Stimulated activated CD8-positive, alpha-beta memory T cell treated with anti-CD3 and anti-CD28 coated beads, Interleukin-7, amount 100 ng/mL, for 48 hours (primary cell): ENCODE measurements at places on chromosomes 12 and 14.

- DNase-seq = peak; percentile 42
These were observed 257.8 kb upstream of the BTG1 start for GRCh38 chr12:92403210-92404175.

- no peak for DNase-seq
These were observed 184.7 kb downstream of the PRKCH start for GRCh38 chr14:61505815-61506809.

GRCh38 chr12:46265734-46266133, 3.1 kb downstream of the SLC38A1 start:
- no peak for DNase-seq

GRCh38 chr14:49992901-49993339, 100.0 kb downstream of the ARF6 start:
- peak; percentile 26 for DNase-seq

DNA sequence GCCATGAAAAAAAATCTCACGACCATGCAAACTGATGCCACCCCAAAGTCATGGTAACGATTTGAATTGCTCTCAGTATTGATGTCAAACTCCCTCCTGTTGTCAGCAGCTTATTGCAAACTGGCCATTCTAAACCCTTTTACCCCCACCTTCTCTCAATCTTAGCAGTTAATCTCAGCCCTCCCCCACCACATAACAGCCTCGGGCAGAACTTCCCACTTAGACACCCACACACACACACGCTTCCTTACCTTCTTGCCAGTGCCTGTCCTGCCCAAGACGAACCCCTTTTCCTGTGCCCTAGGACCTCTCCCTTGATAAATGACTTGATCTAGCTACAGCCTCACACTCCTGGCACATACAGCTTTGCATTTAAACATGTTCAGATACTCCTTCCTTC, 56.6 kb downstream of the GPATCH2L start:
- no peak for DNase-seq

DNA sequence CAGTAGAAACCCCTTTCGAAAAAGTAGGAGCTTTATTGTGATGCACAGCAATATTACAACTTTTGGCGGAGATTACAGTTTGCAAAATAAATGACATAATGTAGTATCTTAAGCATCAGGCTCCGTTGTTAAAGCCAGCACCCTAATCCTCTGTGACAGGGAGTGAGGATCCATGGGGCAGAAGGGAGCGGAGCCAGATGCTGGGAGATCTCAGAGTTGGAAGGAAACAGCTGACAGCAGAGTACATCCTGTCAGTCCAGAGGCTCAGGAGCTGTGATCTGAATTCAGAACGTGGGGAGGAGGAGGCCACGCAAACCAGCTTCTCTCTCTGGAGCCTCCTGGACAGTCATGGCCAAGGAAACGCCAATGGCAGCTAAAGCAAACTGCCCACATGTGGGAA, 55.7 kb downstream of the TMTC1 start:
- DNase-seq = no peak

- no peak for DNase-seq
These were observed 175.4 kb downstream of the ETNK1 start for GRCh38 chr12:22800332-22800731.

- DNase-seq = no peak
These were observed 6.9 kb downstream of the FLRT2 start for GRCh38 chr14:85536833-85537190.

- no peak for DNase-seq
These were observed 2.2 kb downstream of the SSTR1 start for GRCh38 chr14:38209572-38210557.

- DNase-seq = no peak
These were observed 16.1 kb upstream of the UBC start for GRCh38 chr12:124930586-124930985.

GRCh38 chr12:106288494-106289195, 13.9 kb upstream of the TCP11L2 start:
- DNase-seq = peak; percentile 38

GRCh38 chr14:101025131-101025530, 121.6 kb upstream of the RTL1 start:
- no peak for DNase-seq

DNA sequence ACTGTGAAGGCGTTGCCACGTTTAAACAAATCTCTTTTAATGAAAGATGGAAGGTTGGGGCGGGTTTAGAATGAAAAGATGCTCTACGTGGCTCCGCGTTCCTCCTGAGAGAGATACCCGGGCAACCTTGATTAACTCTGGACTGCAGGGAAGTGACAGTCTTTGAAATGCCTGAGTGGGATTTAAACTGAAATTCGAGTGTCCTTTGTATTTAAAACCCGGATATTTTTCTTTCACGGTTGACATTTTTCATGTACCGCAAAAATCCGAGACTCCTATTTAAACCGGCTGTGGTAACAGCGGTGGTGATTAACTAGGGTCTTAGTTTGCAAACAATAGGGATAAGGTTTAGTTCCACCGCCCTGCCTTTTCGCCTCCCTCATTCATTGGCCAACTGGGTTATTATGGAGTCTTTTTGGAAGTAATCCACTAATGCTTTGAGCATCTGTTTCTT, 707 bp downstream of the G2E3 start:
- DNase-seq = no peak

GRCh38 chr12:85657251-85657650, 179.0 kb downstream of the RASSF9 start:
- no peak for DNase-seq

DNA sequence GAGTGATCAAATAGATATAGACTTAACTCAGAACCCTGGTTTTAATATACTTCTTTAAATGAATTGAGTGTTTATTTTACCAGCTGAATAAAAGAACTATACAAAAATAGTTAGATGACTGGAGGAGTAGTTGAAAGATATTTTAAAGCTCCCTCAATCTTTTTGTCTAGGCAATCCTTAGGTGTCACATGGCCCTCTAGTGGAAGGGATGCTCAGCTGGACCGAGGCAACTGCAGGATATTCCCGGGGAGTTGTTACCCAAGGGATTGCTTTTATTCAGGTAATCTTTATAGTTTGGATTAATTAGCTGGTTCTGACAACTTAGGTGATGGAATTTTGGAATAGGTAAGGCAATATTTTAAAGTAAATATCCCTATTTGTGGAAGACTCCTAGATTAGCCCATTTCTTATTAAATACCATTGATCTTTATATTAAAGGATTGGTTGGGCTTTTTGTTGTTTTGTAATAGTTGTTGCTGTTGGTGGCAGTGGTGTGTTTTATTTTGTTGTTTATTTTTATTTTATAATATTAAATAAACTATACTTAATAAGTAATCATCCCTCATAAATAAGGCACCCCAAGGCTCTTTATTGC, 57.1 kb downstream of the ZDHHC17 start:
- no peak for DNase-seq

- no peak for DNase-seq
These were observed 50.1 kb downstream of the UNC79 start for GRCh38 chr14:93480867-93481266.

DNA sequence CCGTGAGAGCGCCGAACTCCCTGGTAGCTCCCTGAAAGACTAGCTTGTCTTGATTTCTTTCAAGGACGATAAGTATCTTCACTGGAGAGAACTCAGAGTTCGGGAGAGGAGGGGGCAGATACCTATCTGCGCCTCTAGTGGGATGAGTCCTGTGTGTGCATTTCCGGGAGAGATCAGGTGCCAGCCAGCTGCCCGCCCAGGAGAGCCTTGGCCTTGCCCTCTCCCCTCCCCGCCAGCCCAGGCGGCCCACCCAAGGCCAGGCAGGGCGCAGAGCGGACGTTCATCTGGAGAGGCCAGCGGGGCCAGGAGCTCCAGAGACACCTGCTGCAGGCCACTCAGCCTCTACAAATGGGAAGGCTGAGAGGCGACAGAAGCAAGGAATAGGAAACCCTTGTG, 1.0 kb downstream of the CD9 start:
- no peak for DNase-seq

DNA sequence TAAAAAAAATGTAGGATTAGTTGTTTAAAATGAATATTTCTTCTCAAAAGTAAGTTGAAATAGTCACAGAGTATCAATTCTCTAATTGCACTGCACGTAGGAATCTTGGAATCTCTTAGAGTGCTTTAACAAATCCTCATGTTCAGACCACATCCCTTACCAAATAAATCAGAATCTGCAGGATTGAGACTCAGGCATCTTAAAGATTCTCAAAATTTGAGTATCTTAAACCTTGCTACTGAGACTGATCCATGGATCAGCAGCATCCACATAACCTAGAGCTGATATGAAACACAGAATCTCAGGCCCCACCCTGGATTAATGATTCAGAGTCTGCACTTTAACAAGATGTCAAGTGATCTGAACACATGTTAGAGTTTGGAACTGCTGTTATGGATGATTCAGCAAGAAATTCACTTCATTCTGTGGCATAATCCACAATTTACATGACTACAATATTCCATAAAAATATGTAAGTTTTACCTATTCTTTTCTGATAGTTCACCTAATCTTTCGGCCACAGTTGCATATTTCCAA, 58.7 kb downstream of the ADAMTS20 start:
- no peak for DNase-seq

DNA sequence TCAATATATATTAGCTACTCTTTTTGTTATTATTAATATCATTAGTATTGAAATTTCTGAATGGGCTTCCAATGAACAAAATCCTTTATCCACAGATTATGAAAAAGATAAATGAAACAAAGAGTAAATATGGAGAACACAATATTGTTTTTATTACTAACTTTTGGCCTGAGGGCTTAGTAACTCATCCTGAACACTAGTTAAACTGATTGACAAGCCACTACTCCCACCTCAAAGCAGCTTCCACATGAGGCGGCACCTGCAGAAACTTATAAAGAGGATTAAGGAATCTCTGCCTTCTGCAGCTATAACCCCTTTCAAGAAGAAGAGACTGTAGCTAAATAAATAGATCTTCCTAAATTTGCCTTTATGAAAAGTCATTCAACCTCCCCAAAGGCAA, 187.6 kb upstream of the ALG10 start:
- DNase-seq = no peak

- DNase-seq = no peak
These were observed 48.5 kb upstream of the OVCH1 start for GRCh38 chr12:29546000-29546399.

DNA sequence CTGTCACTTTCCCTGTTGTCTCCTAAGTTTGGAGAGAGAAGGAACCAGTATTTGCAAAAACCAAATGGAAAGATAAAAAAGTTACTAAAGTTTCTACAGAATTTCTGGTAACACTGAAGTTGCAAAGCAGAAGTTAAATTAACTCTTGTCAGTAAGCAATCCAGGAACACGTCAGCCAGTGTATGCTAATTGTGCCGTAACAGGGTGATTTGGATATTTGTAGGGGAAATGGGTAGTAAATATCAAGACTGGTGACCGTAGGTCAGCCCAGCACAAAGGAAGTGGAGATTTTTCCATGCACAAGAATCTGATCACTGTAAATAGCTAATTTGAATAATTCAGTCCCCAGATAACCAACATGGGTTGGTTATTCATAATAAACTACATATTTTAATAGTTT, 2.3 kb downstream of the CDKN1B start:
- DNase-seq = no peak
